HS-27A (cell line): ENCODE measurements at places on chromosomes 7 and 10.
A peak's percentile ranks its signal among the peaks of the same experiment; 100 is the strongest.

DNA sequence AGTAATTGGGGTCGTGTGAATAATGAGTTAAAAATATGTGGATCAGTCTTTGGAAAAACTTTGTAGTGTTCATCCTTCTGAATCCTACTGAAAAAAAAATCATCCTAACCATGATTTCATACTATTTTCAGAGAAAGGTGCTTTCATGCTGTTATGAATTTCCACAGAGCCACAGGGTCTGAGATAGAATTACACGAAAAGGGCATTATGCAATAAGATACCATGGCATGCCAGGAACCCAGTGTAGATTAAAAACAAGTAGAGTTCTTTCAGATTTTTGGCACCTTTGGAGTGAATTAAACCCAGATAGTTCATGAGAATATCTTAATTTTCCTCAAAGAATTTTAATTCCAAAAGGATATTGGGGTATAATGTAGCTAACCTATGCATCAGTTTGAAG is 47.5 kb upstream of the AGMO start:
- DNase-seq: no peak

GRCh38 chr7:128915841-128916642 is 5.5 kb upstream of the KCP start:
- no peak for DNase-seq

DNA sequence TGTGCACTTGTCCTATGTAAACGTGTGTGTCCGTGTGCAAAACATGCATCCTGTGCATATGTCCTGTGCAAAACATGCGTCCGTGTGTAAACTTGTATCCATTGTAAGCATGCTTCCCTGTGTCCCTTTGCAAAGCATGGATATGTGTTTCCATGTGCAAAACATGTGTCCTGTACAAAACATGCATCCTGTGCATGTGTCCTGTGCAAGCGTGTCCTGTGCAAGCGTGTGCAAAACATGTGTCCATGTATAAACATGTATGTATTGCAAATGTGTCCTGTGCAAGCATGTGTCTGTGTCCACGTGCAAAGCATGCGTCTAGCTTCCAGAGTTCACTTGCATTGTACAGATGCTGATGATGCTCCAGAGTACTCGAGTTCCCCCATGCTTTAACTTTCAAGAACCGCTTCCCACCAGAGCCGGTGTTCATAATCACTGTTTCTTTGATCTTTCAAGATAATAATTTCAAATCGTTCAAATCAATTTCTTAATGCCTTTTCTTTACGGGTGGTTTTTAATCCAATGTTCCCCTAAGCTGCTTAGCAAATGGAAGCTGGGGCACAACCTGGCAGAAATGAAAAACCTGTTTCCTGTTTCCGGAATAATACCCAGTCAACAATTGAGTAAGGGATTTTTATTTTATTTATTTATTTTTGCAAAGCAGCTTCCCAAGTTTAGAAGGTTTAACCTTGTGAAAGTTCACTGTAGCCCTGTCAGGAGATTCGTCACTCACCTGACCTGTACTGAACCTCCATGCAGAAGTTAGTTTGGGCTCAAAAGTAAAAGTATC is 641 bp upstream of the ASB13 start:
- no peak for DNase-seq

DNA sequence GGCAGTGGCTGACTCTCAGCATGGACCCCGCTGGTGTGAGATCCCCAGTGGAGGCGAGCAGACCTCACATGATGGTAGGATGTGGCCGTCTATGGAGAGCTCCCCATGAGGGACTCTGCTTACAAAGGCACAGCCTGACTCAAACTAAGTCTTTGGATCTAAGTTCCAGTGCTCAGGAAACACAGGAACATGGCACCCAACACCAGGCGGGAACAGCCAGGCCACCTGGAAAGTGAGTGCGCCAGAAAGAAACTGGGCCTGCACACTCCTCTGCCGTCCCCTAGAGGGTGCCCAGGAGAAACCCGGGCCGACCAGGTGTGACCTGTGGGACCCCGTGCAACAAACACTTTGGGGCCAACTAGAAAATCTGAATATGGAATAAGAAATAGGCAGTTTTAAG is 10.0 kb downstream of the PITRM1 start:
- DNase-seq: no peak

GRCh38 chr7:63040966-63041610 is 957.6 kb upstream of the ZNF722 start:
- DNase-seq: no peak

DNA sequence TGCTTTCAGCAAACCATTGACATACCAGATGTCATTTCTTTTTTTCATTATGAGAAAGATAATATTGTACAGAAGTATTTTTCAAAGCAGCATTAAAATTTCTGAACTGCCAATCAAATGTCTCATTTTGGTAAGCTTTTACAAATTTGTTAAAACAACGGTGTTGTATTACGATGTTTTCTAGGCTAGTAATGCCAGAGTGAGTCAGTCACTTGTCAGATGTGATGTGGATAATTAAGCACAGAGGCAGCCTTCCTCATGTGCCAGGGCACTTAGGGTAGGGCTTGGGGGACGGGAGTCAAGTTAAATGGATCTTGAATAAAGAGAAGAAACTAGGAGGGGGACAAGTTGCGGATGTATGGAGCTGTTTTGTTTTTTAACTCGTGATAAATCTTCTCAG is 10.1 kb downstream of the PSTK start:
- DNase-seq: no peak

DNA sequence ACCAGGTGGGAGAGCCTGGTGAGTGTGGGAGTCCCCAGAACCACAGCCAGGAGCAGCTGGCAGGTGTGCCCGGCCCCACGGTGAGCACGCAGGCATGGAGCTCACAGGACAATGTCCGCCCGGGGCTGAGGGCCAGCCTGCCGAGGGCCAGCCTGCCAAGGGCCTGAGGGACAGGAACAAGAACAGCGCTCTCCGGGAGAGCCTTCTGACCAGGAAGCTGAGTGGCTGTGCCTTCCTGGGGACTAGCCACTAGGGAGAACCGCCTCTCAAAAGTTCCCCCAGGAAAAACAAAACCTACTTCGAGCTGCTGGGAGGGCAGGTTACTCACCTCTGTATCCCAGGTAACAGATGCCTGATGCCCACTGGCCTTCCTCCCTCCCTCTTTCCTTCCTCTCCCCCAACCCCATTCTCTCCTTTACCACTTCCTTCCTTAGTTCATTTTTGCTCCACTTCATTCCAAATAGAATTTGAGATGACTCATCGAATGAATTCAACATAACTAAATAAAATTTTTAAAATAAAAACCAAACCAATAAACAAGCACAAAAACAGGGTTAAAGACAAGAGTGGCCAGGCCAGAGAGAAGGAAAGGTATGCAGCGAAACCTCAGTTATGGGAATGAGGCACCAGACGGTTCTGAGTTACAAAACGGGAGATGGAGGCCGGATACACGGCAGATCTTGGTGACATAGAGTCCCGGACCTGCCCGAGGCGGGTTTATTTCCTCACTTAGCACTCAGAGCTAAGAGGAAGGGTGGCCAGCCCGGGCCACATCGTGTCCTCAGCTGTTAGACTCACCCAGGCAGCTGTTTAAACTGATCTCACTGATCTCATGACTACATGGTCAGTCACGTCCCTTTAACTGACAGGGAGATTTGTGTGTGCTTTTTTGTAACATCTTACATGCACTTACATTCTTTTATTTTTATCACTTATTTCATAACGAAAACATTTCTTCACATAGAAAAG is 128.5 kb downstream of the TNS3 start:
- peak; percentile 52 for DNase-seq

DNA sequence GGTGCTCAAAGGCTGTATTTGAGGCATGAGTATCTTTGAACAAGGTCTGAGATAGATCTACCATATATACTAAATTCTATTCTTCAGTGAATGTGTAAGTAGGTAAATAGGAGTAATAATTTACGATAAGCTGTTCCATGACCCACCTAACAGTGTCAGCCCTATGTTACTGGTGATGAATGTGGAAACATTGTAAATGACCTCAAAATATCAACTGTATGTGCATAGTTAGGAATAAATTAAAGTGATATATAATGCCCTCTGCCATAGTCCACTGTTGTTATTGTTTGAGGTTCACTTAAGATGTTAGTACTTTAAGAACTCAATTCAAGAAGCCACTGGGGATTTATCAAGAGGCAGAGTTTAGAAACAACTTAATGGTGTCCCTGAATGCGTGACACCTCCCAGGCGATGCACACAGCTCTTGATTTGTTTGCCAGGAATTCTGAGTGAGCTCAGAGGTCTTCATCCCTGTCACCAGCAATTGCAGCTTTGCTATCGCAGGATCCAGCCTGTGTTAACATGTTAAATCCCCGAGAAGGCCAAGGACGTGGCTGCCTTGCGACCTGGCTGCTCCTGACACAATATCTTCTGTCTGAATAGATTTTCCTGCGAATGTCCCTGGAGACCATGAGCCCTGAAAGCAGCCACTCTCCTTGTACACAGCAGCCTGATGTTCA is 104.9 kb downstream of the KLF6 start:
- no peak for DNase-seq

DNA sequence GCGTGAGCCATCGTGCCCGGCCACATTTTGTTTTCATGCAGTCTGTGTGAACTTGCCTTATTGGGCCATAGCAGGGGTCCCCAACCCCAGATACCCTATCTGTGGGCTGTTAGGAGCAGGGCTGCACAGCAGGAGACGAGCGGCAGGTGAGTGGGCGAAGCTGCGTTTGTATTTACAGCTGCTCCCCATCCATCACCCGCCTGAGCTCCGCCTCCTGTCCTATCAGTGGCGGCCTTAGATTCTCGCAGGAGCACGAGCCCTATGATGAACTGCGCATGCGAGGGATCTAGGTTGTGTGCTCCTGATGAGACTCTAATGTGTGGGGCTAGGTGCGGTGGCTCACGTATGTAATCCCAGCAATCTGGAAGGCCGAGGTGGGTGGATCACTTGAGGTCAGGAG is 293.9 kb downstream of the CAMK1D start:
- no peak for DNase-seq

- no peak for DNase-seq
Measured at GRCh38 chr10:35377050-35377728, 40.9 kb downstream of the CCNY start.

- DNase-seq: no peak
Measured at GRCh38 chr7:41156268-41156667, 546.6 kb downstream of the INHBA start.

DNA sequence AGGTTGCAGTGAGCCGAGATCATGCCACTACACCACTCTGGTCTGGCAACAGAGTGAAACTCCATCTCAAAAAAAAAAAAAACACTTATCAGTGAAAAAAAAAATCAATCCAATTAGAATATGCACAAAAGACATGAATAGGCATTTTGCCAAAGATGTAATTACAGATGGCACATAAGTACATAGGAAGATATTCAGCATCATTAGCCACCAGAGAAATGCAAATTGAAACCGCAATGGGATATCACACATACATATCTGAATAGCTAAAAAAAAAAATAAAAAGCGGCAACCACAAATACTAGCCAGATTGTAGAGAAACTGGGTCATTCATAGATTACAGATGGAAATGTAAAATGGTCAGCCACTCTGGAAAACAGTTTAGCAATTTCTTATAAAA is 1310.8 kb downstream of the XPNPEP1 start:
- DNase-seq: no peak

DNA sequence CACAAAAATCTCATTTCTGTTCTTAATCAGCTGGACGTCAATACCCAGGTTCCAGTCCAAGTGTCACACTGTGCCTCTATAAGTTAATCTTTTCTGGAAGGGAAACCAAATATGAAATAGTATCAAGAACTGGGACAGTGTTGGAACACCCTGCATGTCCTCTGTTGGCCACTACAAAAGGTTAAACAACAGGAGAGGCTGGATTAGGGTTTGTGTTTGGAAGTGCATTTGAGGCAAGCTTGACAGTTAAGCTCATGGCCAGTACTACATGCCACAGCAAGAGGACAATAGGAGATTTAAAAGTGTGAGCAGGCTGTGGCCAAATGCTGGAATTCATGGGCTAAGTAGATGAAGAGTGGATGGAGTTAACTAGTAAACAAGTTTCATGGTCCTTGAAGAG is 751.5 kb downstream of the AUTS2 start:
- DNase-seq: no peak

- peak; percentile 9 for DNase-seq
Measured at GRCh38 chr10:112721080-112721698, 228.9 kb upstream of the TCF7L2 start.

DNA sequence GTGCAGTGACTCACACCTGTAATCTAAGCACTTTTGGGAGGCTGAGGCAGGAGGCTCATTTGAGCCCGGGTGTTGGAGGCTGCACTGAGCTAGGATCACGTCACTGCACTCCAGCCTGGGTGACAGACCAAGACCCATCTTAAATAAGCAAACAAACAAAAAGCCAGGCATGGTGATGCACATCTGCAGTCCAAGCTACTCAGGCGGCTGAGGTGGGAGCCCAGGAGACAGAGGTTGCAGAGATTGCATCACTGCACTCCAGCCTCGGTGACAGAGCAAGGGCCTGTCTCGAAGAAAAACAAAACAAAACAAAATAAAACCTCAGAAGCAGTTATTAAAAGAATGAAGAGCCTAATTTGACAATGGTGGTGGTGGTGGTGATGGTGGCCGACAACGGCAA is 132.5 kb downstream of the PARD3 start:
- no peak for DNase-seq

GRCh38 chr7:94030634-94031033 is 26.5 kb upstream of the BET1 start:
- DNase-seq: no peak

DNA sequence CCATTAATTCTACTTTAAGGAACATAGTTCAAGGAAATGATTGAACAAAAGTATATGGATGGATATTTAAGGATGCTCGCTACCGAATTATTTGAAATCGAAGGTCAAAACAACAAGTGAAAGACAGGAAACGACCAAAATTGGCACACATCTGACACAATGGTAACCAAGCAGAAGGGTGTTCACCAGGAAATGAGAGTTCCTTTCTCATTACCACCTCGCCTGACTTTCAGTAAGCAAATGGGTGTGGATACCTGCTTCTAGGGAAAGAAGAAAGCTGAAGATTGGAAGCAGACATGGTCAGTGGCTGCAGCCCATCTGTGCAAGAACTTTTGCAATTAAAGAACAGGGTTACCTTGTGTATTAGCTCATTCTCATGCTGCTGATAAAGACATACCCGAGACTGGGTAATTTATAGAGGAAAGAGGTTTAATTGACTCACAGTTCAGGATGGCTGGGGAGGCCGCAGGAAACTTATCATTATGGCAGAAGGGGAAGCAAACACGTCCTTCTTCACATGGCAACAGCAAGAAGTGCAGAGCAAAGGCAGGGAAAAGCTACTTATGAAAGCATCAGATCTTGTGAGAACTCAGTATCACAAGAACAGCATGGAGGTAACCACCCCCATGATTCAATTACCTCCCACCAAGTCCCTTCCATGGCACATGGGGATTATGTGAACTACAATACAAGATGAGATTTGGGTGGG is 6.2 kb upstream of the TMEM273 start:
- no peak for DNase-seq

- no peak for DNase-seq
Measured at GRCh38 chr7:1193593-1194424, 33.8 kb upstream of the ZFAND2A start.

- no peak for DNase-seq
Measured at GRCh38 chr7:113806633-113807327, 112.0 kb downstream of the PPP1R3A start.
